ENCODE measurements at places on chromosomes 5 and 9. TPM values are rescaled to one million over a fixed set of nuclear protein-coding genes. Genes with fewer than 3 reads are reported as not detected.
A peak's percentile ranks its signal among the peaks of the same experiment; 100 is the strongest.

DNA sequence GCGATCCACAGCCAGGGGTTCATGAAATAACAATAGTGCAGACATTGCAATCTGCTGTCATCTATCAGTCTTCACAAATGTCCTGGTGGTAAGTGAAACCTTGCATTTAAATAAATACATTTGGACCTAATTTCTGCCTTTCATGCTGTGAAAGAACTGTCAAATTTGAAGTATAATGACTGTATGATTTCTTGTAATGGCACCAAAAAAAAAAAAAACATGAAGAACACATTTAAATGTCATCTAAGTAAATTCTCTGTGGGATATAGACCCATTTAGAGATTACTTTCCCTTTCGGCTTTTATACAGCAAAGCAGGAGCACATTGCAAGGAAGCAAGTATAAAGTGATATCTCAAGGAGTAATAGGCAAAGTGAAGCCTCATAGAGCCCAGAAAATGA is 431.5 kb upstream of the SGCD start:
- DNase-seq: no peak

GRCh38 chr5:151115272-151115905 is 34.6 kb upstream of the TNIP1 start:
- peak; percentile 79 for DNase-seq

GRCh38 chr5:9927521-9927997 is 297.4 kb upstream of the TAS2R1 start:
- no peak for DNase-seq

GRCh38 chr9:95834281-95834907 is 41.1 kb upstream of the ERCC6L2 start:
- DNase-seq: no peak

DNA sequence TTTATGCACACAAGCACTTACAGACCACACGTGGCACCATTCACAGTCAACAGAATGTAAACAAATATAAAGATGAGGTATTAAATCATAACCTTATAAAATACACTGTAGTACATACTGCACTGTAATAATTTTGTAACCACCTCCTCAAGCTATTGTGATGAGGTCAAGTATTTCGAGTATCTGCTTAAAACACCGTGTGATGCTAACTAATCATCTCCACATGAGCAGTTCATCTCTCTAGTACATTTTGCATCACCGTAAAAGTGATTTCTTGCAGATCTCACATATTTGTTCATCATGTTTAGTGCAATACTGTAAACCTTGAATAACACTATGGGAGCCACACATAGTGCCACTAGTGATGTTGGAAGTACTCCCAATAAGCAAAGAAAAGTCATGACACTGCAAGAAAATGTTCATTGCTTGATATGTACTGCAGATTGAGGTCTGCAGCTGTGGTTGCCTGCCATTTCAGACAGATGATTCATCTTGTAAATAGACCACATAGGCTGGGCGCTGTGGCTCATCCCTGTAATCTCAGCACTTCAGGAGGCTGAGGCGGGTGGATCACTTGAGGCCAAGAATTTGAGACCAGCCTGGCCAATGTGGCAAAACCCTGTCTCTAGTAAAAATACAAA is 44.3 kb downstream of the FOXB2 start:
- no peak for DNase-seq

- DNase-seq: no peak
Measured at GRCh38 chr5:151085517-151086041, 4.7 kb upstream of the TNIP1 start.

DNA sequence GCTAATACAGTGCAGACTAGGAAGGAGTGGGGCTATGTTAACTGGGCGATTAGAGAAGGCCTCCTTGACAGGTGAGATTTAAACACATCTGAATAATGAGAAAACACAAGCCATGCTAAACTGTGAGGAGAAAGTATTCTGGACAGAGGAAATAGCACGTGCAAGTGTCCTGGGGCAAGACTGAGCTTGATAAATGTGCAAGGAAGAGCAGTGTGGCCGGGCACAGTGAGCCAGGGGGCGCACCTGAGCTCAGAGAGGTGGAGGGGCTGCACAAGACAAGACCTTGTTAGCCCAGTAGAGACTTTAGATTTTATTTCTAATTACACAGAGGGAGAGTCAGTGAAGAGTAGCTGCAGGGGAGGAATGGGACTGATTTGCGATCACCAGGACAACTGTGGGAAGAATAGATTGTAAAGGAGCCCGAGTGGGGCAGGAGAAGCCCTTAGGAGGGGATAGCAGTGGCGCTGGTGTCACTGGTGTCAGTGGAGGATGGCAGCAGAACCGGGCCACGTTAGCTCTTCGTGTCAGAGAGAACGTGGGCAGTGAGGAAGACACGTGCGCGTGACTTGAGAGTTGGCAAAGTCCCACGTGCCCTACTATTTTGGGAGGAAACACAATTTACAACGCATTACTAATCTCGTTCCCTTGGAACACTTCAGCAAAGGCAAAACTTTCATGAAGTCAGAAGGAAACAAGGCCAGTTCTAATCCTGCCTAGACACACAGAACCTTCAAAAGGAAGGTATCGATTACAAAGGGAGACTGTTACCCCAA is 17.9 kb upstream of the C5orf47 start:
- DNase-seq: no peak

The PRR7 gene
- 10.2 TPM for total RNA-seq

DNA sequence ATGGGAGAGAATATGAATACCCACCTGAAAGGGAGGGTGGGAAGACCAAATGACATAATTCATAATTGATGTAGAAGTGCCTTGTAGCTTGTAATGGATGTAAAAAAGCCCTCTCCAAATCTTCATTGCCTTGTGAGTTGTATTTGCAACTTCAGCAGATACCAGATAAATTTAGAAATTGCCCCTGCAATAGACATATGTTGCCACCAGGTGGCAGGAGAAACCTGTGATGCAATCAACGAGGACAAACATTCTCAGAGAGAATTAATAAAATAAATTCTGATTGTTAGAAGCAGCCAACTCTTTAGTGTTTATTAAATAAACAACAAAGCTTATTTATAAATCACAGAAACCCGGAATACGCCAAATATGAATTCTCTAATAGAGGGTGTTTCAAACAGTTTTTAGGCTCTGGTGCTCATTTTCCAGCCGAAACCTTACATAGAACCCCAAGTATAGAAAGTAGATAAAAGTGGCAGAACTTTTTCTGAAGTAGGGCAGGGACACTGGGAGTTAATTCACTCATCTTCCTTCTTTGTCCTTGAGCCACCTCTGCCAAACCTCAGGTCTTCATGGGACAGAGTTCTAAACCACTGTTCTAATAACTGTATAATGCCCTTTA is 147.8 kb downstream of the TMEM38B start:
- DNase-seq: no peak
